ENCODE measurements at places on chromosomes 1 and 21. TPM values are rescaled to one million over a fixed set of nuclear protein-coding genes. Genes with fewer than 3 reads are reported as not detected.

- DNase-seq, result no peak
These were observed 79.9 kb upstream of the RBM34 start for GRCh38 chr1:235240960-235241359.

The LCE1C gene
- total RNA-seq, result not detected

DNA sequence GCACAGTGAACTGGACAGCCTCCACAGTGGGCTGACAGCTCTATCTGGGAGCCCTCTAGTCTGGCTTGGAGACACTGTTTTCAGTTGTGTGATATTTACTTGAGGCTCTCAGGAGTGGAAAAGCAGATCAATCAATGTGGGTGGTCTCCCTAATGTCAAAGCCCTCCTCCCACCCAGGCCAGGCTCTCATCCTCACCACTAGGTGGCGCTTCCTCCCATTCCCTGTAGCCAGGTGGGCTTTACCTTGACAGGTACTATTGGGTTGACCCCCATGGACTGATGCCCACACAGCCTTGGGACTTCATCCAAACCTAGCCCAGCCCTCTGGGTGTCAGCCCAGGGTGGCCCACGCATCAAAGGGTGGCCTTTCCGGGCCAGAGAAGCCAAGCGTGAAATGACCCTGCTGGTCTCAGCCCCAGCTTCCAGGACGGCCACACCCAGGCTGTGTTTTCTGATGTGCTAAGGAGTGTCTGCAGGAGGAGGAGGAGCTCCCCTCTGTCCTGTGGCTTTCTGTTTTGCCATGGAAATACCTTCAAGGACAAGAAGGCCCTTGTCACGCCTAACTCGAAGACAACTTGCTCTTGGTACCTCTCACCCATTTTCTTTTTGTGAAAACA, 54.0 kb downstream of the CLIC6 start:
- no peak for DNase-seq

- no peak for DNase-seq
These were observed 108.3 kb downstream of the FMN2 start for GRCh38 chr1:240199758-240200645.

- no peak for DNase-seq
These were observed 16.0 kb downstream of the PLCH2 start for GRCh38 chr1:2492091-2492490.

GRCh38 chr1:21931171-21932093, 5.7 kb downstream of the HSPG2 start:
- no peak for DNase-seq

The NME7 gene
- 10.2 TPM for total RNA-seq

The NBL1 gene
- 259 TPM for total RNA-seq

- DNase-seq, result no peak
These were observed 110.5 kb upstream of the CAMK1G start for GRCh38 chr1:209473025-209473424.

- DNase-seq, result no peak
These were observed 657.9 kb downstream of the AJAP1 start for GRCh38 chr1:5312293-5312674.

The CELA3B gene
- total RNA-seq, result not detected

The TSACC gene
- not detected for total RNA-seq

The KLF17 gene
- total RNA-seq, result 0.78 TPM

DNA sequence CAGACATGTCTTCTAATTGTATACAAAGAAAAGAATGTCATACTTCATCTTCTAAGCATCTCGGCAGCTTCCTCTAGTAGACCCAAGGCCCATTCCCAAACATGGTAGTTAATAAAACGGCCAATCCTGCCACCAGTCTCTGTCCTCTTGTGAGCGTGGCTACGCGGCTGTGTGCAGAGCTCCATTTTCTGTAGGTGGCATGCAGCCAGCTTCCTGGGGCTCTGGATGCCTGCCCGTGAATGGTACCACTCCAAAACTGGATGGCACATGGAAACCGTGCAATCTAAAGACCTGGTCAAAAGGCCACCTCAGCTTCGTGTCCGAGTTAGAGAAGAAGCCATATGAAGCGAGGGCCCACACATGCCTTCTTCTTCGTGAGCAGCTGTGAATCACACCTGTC, 110.7 kb downstream of the SIPA1L2 start:
- DNase-seq, result no peak

The SYT14 gene
- 0.13 TPM for total RNA-seq

DNA sequence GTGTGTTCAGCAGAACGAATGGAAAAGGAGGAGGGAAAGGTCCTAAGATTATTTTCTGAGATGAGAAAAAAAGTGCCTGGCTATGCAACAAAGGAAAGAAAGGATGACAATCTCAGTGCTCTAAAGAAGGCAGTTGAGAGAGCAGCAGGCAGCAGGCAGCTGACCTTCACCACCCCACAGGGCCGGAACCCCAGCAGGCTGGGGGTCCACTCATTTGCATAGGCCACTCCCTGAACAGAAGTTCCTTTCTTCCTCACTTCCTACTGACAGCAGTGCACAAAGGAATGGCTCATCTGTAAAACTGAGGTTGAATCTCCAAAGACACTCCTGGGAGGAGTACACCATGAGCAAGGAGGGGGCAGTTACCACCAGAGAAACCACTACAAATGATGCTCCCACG, 41.4 kb upstream of the TNR start:
- no peak for DNase-seq

- no peak for DNase-seq
These were observed 69.2 kb downstream of the PRDM2 start for GRCh38 chr1:13769212-13769611.

DNA sequence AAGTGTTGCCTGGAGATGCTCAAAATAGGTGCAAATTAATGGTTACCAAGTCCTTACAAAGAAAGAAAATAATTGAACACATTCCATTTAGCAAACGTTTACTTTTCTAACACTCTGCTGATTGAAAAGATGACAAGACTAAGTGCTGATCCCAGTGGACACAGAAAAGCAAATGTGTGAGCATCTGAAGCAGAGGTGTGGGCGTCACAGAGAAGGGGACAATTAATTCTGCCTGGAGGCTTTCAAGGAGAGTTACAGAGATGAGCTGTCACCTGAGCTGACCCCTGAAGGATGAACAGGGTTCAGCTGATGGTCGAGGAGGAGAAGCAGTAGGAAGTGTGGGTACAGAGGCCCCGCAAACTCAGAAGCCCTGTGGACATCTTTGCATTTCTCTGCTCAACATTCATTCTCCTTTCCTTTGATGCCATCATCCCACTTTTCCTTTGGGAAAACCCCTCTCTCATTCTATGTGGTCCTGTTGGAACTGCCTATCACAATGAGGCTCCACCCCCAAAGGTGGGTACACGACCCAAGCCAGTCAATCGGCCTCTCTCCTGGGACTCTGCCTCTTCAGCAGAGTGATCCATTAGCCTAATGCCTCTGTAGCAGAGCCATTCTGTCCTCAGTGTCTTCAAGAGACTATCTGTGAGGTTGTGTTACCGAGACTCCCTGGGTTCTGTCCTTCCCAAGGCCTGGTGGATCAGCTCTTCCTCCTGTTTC, 17.2 kb upstream of the PLA2G2E start:
- no peak for DNase-seq

DNA sequence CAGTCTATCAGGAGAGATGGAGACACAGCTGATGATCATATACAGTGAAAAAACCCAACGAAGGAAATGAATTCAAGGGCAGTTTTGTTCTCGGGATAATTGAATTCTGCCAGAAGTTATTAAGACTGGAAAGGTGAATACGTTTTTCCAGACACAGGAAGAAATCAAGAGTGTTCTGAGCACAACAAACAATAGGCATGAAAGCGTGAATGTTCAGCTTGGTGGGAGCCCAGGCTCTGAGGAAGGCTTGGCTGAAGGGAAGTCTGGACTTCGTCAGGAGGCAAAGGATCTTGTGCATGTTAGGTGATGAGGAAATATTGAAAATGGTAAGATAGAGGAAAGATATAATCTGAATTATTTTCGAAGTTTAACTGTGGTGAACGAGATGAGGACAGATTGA, 50.4 kb downstream of the CYYR1 start:
- no peak for DNase-seq

The RAP1GAP gene
- total RNA-seq, result 0.71 TPM

DNA sequence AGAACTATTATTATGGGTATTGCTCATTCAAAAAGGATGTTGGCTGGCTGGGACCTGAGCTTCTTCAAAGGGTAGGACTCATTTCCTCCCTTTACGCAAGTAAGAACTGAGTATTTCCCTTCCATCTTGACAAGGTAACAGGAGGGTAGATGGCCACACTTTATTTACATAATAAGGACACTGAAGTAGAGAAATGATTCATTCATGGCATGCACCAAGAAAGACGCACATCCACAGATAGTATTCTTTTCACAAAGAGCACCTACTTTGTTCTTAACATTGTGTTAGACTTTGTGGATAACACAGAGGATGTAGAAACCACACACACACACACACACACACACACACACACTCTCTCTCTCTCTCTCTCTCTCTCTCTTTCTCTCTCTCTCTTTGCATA, 82.9 kb downstream of the FAM78B start:
- no peak for DNase-seq

DNA sequence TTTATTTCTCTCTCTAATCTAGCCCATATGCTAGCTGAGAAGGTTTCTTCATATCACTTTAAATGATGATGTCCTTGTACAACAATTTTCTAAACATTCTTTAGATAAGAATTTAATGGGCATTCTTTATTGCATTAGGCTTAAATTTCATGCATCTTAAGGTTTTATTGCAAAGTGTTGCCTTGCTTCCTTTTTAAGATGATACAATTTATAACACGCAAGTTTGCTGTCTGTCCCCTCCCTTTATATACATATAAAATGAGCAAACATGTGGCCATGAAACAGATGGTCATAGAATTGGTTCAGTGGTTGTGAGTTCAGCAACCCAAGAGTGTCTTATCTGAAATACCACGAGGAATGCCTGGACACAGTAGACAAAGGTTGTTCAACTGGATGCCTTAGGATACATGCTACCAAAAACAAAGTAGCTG, 12.1 kb downstream of the NBPF3 start:
- no peak for DNase-seq

The TTLL7 gene
- 58.1 TPM for total RNA-seq

DNA sequence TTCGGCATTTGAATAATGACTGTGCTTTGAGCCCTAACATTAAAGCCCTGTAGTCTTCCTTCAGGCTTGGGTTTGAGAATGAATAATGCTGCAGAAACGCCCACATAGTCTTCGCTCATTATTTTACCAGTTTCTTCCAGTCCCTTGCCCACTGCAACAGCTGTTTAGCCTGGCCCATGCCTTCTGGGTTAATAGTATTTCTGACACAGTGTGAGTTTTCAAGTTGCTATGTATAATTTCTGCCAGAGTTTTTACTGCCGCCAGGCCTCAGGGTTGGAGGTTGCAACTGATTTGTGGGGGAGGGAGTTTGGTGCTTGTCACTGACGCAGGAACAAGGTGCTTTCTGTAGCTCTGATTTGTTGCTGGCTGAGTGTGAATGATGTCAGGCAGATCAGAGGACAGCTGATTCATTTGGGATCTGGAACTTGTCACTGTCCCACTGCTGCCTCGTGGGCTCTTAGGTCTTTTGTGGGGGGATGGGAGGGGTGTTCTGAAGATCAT, 109.8 kb downstream of the MAST2 start:
- DNase-seq, result no peak

DNA sequence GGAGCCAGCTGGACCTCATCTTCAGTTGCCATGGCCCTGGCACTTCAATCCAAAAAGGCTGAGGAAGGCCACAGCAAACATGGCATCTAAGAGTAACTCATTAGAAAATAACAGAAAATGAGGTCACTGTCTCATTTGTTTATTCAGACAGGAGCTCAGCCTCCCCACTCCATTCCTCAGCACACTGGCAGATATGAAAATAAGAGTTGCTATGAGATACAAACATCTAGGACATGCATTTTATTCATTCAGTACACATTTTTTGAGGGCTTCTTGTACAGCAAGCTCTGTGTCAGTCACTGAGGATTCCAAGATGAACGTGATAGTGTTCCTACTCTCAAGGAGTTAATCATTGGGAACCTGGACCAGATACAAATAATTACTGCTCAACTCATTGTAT, 32.7 kb upstream of the TMEM125 start:
- DNase-seq, result no peak

- DNase-seq, result no peak
These were observed 55.6 kb downstream of the CLSTN1 start for GRCh38 chr1:9767964-9768668.

The GJA8 gene
- total RNA-seq, result not detected

- DNase-seq, result no peak
These were observed 97.2 kb upstream of the LYPLAL1 start for GRCh38 chr1:219076326-219076937.

DNA sequence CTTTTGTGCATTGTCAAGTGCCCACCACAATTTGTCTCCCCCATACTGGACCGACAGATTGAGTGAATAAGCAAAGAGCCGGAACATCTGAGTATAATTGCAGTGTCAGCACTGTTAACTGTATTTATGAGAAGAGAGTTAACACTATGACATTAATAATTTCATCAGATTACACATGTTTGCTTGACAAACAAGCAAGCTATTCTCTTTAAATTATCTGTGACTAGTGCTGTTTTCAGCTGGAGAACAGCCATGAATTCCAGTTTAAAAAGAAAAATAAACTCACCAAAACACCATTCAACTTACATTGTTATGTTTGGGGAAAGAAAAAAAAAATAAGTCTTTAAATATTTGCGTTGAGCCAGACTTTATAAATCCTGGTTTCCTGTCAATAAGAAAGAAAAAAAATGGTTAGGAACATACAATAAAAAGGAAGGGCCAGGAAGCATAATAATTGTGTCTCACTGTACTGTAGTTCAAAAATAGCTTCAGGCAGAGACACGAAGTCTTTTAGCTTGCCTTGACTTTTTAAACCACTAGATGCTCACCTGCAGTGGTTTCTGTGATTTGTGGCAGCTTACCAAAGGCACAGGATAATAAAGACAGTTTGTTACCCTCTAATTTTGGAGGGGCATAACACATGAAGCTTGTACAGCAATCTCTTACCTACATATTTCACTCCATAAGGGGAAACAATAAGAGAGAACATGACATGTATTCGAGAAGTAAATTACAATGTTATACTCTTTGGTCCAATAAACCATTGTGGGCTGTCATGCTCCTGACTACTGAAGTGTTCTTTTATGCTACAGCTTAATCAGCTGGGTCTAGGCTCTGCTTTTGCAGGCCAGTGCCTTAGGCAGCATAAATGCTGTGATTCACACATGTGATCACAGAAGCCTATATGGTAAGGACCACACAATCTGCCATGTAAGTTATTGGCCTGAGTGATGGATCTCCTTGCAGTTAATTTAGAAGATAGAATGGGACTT, 302.0 kb upstream of the ADGRL2 start:
- DNase-seq, result no peak

The SELE gene
- total RNA-seq, result 1.4 TPM

The DTL gene
- total RNA-seq, result 0.17 TPM

Measured in esophagus muscularis mucosa (tissue), 4 donors.